ENCODE measurements at places on chromosomes 1 and 21. TPM values are rescaled to one million over a fixed set of nuclear protein-coding genes. Genes with fewer than 3 reads are reported as not detected.

Gene PGLYRP3
- total RNA-seq: not detected

Gene RSPH1
- 8.9 TPM for total RNA-seq

DNA sequence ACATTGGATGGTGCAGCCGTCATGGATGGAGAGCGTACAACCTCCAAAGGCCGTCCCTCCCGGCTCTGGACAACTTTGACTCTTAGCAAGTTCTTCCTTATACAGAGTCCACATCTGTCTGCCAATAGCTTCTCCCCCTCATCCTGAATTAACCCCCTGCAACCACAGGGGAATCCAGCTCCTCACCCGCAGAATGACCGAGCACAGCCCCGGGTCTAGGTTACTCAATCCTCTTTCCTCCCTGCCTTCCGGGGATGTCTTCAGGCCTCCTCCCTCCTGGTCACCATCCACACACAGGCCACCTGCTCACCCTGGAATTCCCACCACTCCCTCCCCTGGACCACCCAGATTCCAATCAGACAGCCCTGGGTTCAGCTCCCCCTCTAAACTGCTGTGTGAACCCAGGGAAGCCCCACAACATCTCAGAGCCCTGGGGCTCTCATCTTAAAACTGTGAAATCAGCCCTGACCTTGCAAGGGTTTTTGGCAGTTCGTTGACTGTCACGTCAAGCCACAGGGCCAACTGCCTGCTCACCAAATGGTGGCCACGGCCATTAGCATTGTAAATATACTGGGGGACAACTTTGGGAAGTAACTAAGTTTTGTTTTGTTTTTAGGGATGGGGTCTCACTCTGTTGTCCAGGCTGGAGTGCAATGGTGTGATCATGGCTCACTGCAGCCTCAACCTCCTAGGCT, 54.2 kb downstream of the HSPG2 start:
- no peak for DNase-seq

DNA sequence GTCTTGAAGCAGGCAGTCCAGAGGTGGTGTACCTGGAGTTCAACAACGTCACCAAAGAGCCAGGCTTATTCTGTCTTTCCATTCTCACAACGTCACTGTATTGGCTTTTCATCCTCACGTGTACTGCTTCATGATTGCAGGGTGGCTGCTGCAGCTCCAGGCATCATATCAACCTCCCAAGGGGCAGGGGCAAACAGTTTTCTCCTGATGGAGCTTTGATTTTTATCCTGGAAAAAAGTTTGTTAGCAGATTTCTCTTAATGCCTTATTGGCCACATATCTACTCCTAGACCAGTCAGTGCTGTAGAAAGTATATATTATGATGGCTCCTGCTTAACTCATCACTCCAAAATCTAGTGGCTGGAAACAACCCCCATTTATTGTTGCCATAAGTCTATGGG, 8.3 kb upstream of the OPRD1 start:
- DNase-seq: no peak

DNA sequence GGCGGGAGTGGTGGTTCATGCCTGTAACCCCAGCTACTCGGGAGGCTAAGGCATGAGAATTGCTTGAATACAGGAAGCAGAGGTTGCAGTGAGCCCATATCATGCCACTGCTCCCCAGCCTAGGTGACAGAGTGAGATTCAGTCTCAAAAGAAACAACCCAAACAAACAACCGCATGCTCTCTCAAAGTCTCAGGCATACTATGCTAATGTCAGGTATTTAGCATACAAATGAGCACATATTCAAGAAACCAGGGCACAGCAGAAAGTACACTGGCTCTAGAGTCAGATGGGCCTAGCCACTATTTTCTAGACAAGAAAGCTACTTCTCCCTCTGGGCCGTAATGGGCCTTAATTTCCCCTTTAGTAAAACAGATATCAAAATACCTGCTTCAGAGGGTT, 55.0 kb downstream of the ELAVL4 start:
- no peak for DNase-seq
